Stimulated activated CD4-positive, alpha-beta T cell treated with anti-CD3 and anti-CD28 coated beads, Interleukin-4, amount 100 ng/mL, for 48 hours (primary cell): ENCODE measurements at places on chromosomes 2 and 18.

DNA sequence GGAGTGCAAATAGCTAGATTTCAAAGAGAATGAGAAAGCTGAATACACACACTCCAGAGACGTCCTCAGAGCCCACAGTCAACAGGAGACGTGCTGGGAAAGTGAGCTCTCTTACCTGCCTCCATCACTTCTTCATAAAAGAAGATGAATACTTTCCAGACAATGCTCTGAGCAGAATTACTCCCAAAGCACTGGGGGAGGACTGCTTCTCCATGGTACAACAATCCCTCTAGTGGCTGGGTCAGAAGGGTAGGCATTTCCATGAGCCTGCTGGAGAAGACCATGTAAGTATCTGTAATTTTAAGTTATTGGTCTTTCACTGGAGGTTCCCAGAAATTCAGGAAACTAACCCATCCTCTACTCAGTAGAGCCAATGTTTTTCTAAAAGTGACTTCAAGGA is 190.3 kb downstream of the RBM43 start:
- no peak for DNase-seq

DNA sequence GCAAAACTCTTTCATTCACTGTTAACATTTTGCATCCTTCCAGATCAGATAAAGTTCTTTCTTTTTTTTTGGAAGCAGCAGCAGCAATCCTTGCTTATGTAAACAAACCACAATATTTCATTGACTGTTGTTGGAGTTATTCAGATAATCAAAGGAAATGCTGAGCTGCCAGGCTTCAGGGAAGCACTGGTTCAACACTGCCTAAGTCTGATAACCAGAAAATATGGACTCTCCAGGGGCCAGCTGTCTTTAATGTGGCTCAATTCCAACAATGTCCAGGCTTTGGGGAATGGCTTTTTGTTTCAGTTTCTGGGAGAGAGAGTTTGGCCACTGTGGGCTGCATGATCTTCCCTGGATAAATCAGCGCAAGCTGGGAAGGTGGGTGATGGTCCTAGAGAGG is 354.3 kb downstream of the AKAIN1 start:
- DNase-seq = no peak

GRCh38 chr18:44743631-44744030 is 62.9 kb downstream of the SETBP1 start:
- DNase-seq = no peak

GRCh38 chr18:79380816-79381806 is 14.6 kb upstream of the NFATC1 start:
- DNase-seq = no peak

- DNase-seq = no peak
Measured at GRCh38 chr2:46344706-46345105, 47.5 kb downstream of the EPAS1 start.

DNA sequence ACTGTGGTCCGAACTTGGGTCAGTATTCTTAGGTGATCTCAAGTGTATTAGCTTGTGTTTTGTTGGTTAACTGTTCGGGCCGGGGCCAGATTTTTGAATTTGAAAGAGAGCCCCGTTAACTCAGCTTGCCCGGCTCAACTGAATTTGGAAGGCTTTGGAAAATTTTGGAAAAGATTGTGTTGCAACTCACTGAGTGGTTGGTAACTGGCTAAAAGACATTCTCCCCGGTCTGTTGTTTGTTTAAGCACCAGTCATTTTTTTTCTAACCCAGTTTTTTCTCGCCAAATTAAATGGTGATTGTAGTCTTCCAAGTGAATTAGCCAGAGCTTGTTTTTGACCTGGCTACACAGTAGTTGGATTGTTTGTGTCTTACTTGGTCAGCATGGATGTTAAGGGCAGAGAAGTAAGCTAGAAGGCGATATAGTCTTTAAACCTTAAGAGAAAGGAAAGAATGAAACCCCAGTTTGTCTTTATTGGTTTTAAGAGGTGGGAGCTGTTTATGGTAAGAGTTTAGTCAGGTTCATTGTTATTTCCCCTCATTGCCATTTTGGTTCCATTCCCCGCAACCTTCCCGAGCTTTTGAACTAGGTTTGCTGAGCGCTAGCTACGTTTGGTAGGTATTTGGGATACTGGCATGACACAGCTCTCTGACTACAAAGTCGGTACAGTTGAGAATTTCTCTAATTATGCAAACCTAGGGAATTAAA is 2.4 kb downstream of the MAP4K4 start:
- no peak for DNase-seq

GRCh38 chr2:195486520-195486919 is 170.5 kb upstream of the SLC39A10 start:
- no peak for DNase-seq

DNA sequence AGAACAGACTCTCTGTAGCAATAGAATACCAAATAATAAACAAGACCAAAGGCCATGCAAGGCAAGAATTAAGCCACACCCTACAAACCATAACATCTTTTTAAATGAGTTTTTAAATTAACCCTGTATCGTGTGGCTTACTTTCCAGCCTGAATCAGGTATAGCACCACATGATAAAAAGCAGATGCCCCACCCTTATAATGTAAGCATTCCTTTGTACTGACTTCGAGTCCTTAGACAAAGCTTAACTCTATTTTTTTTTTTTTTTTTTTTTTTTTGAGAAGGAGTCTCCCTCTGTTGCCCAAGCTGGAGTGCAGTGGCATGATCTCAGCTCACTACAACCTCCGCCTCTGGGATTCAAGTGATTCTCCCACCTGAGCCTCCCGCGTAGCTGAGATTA is 1.7 kb upstream of the C2orf42 start:
- DNase-seq = no peak

DNA sequence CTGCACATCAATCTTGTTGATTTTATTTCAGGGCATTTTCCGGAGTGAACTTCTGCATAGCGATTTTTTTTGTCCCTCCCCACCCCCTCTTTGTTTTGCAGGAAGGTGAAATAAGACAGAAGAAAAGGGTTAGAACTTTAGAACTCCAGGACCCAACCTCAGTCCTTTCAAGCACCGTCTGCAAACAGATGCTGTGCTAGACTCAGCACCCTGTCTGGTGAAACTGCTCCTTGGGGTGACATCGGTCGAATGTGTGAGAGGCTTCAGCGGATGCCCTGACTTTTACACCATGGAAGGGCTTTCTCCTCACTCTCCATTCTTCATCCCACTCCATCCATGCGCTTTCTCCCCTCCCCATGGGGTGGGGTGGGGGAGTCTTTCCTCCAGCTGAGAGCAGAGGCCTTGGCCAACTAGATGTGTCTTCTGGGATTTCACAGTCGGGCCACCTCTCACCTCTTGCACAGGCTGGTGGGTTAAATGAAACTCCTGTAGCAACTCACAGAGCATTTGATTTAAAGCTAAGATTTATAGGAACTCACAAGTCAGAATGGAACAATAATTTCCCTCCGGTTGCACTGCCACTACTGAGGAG is 43.3 kb upstream of the EDAR start:
- no peak for DNase-seq

GRCh38 chr2:191701029-191701428 is 23.1 kb downstream of the NABP1 start:
- no peak for DNase-seq

- no peak for DNase-seq
Measured at GRCh38 chr2:3322311-3322970, 55.2 kb downstream of the EIPR1 start.

- DNase-seq = no peak
Measured at GRCh38 chr2:58429014-58429875, 188.1 kb upstream of the FANCL start.

DNA sequence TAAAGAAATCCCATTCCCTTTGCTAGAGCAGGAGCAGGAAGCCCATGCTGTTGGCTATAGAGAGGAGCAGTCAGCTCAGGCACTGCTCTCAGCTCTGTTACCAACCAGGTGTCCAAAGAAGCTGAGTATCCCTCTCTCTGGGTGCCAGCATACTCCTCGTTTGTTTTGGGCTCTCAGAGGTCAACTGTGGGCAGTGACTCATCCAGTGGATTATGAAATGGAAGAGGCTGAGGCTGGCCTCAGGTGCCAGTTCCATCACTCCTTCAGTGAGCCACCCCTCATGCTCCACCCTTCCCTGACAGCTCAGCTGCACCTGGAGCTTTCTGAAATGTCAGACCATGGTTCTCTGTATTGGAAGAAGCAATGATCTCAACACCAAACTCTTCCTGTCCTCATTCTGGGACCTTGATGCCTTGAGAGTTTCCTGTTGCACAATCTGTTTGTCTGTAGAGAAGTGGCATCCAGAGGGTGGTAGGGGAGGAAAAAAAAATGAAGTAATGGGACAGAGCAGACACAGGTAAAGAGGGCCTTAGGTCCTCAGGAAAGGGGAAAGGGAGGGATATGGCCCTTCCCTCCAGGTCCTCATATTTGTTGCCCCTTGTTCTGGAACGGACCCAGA is 31.2 kb upstream of the EN1 start:
- no peak for DNase-seq

DNA sequence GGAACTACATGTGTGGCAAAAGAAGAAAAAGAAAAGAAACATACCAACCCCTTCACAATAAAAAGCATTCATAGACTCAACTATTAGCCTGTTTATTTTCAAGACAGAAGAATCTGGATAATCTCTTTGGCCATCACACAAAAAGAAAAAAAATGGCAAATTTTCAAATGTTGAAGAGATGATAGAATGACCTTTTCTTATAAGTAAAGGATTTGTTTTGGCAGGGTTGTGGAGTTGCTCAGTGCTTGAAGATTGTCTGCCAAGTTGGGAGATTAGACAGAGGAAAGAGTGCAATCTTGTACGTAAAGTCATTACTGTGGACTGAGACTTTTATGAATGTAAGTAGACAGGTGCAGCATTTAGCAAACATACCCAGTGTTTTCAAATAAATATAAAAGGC is 18.5 kb upstream of the FAM171B start:
- no peak for DNase-seq

- no peak for DNase-seq
Measured at GRCh38 chr2:1709335-1709605, 35.0 kb downstream of the PXDN start.

- DNase-seq = no peak
Measured at GRCh38 chr2:18623782-18624181, 34.4 kb upstream of the NT5C1B start.

- no peak for DNase-seq
Measured at GRCh38 chr2:183998041-183998796, 600.1 kb upstream of the ZNF804A start.

GRCh38 chr18:3594760-3595368 is 144.9 kb downstream of the TGIF1 start:
- DNase-seq = no peak

DNA sequence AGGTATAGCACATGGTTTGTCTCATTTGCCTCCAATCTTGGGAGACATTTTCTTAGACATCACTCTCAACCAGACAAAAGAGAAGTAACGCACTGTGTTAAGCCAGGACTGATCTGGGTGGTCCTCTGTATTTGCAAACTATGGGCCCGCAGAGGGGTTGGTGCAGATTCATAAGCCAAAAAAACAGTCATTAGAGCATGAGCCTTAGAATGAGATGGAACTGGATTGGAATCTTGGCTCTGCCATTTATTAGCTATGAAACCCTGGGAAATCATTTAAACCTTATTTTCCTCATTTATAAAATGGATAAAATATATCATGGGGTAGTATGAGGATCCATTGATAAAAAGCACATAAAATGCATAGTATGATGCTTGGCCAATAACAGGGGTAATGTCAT is 213.5 kb upstream of the APCDD1 start:
- DNase-seq = no peak

DNA sequence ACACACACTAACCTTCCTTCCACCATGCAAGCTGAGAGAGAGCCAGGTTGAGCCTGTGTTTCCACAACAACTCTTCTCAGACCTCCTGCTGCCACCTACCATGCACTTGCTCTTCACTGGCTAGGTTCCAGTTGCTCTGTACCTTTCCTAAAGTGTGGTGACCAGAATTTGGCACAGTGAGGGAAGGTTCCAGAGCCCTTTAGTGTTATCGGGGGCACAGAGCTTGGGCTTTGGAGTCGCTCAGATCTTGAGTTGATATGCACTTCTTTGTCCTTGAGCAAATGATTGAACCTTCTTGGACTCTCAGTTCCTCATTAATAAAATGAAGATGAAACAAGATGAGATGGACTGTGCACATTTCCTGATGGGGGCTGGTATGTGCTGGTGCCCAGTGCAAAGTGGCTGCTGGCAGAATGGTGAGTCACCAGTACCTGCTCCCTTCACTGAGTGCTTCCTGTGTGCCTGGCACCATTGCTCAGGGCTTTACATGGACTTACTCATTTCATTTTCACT is 47.1 kb downstream of the NEDD4L start:
- no peak for DNase-seq

- no peak for DNase-seq
Measured at GRCh38 chr18:8848541-8848940, 143.2 kb downstream of the MTCL1 start.

GRCh38 chr18:78241535-78242253 is 737.9 kb upstream of the SALL3 start:
- no peak for DNase-seq

- DNase-seq = peak; percentile 63
Measured at GRCh38 chr2:240893363-240893844, 2.6 kb downstream of the MAB21L4 start.

- DNase-seq = no peak
Measured at GRCh38 chr2:202633470-202633869, 1.3 kb upstream of the FAM117B start.

- no peak for DNase-seq
Measured at GRCh38 chr2:17179145-17179808, 339.0 kb downstream of the RAD51AP2 start.

GRCh38 chr2:43152741-43153647 is 73.4 kb downstream of the ZFP36L2 start:
- DNase-seq = no peak

DNA sequence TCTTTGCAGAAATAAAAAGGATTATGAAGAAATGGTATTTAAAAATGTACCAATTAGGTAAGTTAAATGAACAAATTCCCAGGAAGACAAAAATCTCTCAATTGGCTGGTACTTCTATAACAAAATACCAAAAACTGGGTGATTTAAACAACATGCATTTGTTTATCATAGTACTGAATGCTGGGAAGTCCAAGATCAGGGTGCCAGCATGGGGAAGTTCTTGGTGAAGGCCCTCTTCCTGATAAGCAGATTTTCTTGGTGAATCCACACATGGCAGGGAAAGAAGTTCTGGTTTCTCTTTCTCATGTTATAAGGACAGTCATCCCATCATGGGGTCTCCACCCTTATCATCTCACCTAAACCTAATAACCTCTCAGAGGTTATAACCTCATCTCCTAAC is 271.6 kb upstream of the SETBP1 start:
- DNase-seq = no peak

DNA sequence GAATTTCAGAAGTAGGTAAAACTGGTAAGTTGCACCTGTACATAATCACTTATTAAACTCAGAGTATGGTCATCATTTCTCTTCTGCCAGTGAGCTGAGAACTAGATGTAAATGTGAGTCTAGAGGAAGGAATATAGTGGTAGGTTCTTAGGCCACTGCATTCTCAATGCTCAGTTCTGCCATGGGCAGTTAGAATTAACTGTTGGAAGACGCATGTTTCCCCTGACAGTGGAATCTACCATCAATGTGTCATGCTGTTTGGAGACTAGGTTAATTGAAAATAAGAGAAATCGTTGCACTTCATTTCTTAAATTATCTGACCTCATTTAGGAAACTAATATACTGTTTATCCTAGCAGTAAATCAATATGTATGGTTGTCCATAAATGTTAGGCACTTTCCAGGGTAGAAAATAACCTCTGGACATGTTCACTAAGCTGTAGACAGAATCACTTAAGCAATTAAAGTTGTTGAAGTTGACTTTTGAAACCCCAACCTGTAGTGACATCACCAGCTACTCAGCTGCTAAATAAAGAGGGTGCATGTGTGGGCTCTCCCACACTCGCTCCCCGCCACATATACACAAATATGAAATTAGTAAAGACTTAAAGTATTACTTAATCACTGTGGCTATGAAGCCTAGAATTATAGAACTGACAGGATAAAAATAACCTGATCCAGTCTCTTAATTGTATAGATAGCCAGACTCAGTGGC is 91.5 kb upstream of the NOSTRIN start:
- DNase-seq = no peak

GRCh38 chr2:70391259-70391658 is 89.4 kb upstream of the FAM136A start:
- DNase-seq = no peak
